ENCODE measurements at places on chromosomes 11 and 22.
A peak's percentile ranks its signal among the peaks of the same experiment; 100 is the strongest.

GRCh38 chr11:75301601-75302345, 49.7 kb downstream of the ARRB1 start:
- DNase-seq, result no peak

GRCh38 chr22:45996241-45997076, 19.5 kb upstream of the WNT7B start:
- peak; percentile 84 for DNase-seq

- no peak for DNase-seq
These were observed 3.1 kb downstream of the ARHGAP1 start for GRCh38 chr11:46697303-46697702.

DNA sequence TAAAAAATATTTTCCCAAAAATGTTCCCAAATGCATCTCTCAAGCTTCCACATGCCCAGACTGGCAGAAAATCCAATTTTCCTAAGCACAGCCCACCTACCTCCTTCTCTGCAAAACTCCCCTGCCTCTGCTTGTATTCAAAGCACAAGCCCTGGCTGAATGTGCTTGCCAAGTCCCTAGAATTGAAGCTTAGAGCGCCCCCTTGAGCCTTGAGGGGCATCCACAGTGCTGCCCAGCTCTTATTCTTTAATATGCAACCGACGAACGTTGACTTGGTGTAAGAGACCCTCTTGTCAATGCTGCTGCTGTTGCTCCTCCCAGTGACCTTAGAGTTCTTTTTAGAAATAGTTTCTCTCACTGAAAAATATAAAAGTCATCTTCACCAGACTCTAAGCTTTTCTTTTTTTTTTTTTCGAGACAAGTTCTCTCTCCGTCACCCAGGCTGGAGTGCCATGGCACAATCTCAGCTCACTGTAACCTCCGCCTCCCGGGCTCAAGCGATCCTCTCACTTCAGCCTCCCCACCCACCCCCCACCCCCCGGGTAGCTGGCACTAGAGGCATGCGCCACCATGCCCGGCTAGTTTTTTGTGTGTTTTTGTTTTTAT, 63.5 kb upstream of the CAPRIN1 start:
- peak; percentile 78 for DNase-seq

DNA sequence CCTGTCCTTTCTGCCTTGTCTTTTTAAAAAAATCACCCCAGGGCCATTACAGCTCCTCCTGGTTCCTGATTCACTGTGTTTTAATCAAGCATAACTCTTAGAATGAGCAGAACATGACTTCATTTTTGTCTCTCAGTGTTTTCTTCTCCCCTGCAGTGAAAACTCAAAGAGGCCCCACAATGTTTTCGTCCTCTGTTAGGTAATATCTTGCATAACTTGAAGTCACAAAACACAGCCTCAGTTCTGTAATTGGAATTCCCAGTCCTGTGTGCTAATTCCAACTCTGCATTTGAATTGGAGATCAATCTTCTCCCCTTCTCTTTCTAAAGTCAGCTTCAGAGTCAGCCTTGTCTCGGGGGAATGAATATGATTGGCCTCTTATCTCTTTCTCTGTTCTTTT, 186.5 kb upstream of the NAV2 start:
- no peak for DNase-seq

GRCh38 chr11:8225589-8226036, 38.1 kb downstream of the LMO1 start:
- peak; percentile 80 for DNase-seq

DNA sequence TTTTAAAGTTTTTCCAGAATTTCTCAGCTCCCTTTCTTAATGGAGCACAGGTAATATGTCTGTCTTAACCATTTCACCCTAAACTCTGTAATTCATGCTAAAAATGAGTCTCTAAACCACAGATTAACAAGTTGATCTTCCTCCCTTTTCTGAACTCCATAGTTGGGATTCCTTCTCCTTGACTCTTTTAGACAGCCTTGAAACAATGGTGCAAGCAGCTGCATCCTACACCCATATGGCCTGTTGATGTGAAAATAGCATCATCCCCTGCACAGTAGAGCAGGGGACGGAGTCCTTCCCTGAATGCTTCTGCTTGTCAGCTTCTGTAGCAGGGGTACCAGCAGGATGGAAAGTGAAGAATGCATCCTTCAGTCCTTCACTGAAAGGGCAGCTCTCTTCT, 192.8 kb upstream of the SORL1-AS1 start:
- DNase-seq, result no peak

- DNase-seq, result no peak
These were observed 52.7 kb upstream of the CCND1 start for GRCh38 chr11:69588270-69588669.

- peak; percentile 19 for DNase-seq
These were observed 302.0 kb downstream of the TBC1D22A start for GRCh38 chr22:47064416-47064815.

- no peak for DNase-seq
These were observed 53.1 kb upstream of the SERPIND1 start for GRCh38 chr22:20720692-20721408.

- DNase-seq, result no peak
These were observed 927.3 kb upstream of the RAG2 start for GRCh38 chr11:37525336-37525735.

GRCh38 chr11:67271205-67271540, 4.9 kb downstream of the GRK2 start:
- DNase-seq, result no peak

- no peak for DNase-seq
These were observed 26.6 kb downstream of the ELFN2 start for GRCh38 chr22:37400719-37401118.

GRCh38 chr11:35173011-35173511, 34.1 kb downstream of the CD44 start:
- DNase-seq, result peak; percentile 63

DNA sequence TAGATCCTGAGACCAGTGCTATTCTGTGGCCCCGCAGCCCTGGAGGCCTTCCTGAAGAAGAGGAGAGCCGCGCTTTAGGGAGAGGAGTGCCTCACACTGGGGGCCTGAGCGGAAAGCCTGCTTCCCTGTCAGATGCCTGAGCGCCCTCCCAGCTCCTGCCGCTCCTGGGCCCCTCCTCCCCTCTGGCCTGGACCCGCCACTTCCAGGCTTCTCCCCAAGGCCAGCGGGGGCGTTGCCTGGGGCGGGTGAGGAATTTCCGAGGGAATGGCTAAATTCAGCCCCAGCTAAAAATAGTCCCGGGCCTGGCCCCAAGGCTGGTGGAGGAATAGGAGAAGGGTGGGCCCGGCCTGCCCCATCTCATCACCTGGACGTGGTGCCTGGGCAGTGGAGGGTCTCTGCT, 15.4 kb downstream of the ARHGEF17 start:
- peak; percentile 79 for DNase-seq

GRCh38 chr11:474914-475506, 24.9 kb downstream of the PTDSS2 start:
- no peak for DNase-seq

DNA sequence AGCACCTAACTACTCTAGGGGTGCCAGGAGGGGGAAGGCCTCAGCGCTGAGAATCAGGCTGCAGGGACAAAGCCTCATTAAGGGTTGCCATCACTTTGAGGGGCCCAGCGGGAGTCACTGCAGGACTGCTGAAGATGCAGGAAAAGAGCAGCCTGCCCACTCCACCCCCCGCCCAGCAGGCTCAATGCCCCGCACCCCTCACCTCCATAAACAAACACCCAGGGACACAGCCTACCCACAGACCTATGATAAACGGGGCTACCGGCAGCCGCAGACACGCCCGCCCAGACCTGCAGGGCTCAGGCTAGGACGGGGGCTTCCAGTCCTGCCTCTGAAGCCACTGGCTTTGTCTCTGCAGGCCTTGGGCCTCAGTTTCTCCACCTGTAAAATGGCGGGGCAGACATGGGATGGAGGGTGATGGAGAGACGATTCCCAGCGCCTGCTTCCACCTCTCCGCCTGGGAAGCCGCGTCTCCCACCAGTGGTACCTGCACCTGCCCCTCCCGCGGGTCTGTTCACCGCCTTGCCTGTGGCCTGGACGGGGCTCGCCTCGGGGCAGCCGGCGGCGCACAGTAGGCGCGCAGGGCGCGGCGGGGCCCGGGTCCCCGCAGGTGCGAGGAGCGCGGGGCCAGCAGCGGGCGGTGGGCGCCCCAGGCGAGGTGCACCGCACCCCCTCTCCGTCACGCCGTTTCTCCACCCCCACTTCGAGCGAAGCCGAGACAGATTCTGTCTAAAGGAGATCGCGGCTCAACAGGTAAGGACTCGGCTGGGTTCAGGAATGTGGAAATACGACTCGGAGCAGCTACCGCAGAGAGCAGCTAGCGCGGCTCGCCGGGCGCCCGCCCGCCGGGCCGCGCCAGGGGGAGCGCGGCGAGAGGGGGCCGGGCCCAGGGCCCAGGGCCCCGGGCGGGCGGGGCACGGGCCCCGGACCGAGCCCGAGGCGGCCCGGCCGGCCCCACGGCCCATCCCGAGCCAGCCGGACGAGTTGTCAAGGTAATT, 1.5 kb downstream of the WNT7B start:
- DNase-seq, result no peak

GRCh38 chr11:119864836-119865235, 135.8 kb upstream of the NECTIN1 start:
- DNase-seq, result no peak

GRCh38 chr11:15119352-15119751, 4.6 kb downstream of the INSC start:
- DNase-seq, result no peak

DNA sequence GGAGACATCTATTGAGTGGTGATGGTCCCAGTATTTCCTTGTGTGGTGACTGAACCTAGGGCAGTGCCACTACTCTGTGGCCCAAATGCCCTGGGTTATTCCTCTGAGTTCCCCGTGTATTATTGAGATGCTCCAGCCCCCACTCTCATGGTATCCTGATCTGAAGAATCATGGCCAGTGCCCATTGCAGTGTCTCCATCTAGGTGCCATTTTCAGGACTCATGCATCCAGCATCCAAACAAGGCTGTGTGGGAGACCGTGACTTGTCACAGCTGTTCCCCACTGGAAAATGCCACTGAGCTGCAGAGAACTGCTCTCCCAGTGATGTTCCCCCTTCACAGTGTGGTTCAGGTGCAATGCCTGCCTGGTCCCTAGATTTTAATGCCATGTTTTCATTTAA, 24.7 kb downstream of the GGTLC2 start:
- no peak for DNase-seq

DNA sequence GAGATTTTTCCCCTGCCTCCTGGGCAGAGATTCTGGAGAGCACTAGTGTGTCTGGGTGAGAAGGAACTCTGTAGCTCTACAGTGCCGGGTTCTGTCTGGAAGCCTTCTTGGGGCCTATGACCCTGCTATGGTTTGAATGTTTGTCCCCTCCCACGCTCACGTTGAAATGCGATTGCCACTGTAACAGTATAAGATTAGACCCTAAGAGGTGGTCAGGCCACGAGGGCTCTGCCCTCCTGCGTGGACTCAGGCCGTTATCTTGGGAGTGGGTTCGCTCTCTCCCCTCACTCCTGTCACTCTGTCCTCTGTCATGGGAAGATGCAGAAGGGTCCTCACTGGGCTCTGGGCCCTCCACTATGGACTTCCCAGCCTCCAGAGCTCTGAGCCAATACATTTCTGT, 3.5 kb downstream of the AP5B1 start:
- peak; percentile 34 for DNase-seq

GRCh38 chr11:111627591-111627990, 25.3 kb downstream of the SIK2 start:
- no peak for DNase-seq

DNA sequence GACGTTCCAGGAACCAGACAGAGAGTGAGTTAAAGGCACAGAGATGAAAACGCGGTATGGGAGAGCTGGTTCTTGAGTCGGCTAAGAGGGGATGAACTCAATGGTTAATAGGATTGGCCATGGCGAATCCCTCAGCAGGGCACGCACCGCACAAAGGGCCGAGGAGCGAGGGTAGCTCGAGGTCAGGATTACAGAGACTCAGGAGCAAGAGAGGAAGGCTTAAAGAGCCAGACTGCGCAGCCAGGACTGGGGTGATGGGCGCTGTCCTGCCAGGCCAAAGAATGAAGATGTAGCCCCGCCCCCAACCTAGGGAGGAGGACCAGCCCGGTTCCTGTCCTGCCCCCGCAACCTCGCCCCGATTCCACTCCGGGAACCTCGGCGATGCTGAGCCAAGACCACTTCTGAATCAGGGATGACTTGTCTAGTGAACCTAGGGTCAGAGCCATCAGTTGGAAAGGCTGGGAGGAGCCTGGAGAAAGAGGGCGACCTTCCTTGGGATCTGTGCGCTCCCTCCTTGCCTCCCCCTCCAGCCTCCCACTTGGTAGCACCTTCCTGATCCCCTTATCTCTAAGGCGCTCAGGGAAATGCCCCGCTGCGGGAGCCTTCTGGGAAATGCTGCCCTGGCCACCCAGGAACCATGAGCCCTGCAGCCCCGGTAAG, at the start of gene PLEKHB1:
TSS of gene PLEKHB1 (plus strand) at position 610 of the 660 bp plus-strand sequence. CDS start at position 638, 28 bp downstream.
- DNase-seq, result no peak

DNA sequence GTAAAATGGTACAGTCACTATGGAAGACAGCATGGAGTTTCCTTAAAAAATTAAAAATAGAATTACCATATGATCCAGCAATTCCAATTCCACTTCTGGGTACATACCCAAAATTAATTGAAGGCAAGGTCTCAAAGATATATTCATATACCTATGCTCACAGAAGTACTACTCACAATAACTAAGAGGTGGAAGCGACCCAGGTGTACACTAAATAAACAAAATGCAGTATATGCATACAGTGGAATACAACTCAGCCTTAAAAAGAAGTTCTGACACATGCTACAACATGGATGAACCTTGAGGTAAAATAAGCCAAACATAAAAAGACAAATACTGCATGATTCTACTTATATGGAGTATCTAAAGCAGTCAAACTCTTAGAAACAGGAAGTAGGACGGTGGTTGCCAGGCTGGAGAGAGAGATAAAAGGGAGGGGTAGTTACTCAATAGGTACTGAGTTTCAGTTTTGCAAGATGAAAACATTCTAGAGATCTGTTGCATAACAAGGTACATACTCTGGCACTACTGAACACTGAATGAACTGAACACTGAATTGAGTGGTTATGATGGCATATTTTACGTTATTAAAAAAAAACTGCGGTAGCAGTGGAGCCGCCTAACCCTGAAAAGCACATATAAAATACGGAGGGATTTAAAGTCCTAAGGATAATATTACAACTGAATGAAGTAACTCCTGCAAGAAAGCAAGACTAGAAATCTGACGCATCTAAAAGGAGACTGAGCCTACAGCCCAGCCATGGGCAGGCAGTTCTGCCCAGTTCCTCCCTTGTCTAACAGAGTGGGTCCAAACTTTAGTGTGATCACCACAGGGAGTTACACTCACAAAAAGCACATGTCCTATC, 12.8 kb downstream of the DGCR2 start:
- peak; percentile 49 for DNase-seq

DNA sequence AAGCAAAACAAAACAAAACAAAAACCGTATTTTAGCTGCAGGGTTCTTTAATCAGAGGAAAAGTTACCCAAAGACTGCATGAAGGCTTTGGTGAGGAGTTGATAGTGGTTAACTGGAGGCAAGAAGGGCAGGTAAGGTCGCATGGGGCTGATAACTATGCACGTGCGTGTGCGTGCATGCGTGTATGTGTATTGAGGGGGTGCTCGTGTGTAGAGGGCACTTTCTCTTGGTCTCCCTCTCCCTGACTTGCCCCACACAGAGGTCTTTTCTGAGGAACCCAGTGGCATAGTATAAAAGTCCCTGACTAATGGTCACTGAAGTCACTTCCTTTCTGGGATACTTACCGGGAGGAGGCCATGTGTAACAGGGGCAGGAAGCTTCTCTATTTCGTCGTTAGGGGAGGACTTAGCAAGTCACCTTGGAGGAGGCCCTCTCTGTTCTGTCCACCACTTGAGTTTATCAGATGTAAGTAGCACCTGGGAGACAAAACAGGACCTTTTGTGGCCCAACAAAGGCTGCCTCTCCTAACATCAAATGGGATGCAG, 20.1 kb upstream of the FCHSD2 start:
- no peak for DNase-seq
